ENCODE measurements at places on chromosomes 12 and 14.

DNA sequence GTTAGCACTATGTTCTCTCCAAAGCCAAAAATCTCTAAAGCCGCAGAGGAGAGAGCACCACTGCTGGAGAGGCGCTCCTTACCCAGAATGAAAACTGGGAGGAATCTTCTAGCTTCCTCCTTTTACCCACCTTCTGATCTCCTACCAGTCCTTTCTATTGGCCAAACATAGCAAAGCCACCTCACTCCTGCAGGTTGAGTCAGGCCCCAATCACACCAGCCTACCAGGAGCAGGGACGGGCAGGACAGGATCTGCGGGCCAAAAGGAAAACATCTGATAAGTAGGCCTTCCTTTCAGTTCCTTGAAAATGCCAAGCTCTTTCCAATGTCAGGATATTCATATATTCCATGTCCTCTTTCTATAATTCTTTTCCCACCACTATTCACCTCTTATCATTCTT, 197.7 kb upstream of the CNOT2 start:
- no peak for DNase-seq

DNA sequence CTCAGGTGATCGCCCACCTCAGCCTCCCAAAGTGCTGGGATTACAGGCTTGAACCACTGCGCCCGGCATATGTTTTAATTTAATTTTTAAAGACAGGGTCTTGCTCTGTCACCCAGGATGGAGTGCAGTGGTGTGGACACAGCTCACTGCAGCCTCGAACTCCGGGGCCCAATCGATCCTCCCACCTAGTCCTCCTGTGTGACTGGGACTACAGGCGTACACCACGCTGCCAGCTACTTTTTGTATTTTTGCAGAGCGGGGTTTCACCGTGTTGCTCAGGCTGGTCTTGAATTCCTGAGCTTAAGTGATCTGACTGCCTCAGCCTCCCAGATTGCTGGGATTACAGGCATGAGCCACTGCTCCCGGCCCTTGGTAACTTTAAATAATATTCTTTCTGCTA, 30.8 kb upstream of the PPP1R13B start:
- no peak for DNase-seq

DNA sequence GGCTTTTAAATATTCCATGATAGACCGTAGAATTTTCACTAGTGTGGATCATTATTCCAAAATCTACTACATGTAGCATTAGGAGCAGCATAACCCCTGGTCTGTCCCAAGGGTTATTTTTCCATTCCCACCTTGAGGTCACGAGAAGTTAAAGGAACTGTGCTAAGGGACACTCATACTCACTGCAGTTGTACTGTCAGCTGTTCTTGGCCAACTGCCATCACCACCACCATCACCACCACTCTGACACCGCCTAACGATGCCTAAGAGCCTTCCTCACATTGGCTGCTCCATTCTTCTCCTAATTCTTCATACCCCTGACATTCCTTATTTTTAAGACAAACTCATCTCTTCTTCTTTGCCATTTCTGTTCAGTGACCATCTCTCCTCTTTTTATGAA, 13.4 kb upstream of the PTGDR start:
- no peak for DNase-seq

DNA sequence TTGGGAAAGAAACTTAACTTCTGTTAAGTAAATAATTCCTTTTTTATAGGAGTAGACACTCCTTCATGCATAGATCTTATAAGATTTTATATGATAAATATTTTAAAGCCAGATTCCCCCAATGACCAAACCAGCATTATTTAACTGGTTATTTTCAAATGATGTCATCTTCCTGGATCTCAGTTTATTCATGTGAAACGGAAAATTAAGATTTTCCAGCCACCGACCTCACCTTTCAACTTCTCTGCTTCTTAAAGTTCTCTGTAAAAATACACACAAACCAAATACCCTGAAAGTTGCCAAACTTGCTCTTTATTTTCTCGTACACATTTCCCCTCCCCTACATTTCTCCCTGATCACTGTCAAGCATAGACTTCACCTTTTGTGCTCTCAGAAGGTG, 364.2 kb downstream of the GALC start:
- no peak for DNase-seq

DNA sequence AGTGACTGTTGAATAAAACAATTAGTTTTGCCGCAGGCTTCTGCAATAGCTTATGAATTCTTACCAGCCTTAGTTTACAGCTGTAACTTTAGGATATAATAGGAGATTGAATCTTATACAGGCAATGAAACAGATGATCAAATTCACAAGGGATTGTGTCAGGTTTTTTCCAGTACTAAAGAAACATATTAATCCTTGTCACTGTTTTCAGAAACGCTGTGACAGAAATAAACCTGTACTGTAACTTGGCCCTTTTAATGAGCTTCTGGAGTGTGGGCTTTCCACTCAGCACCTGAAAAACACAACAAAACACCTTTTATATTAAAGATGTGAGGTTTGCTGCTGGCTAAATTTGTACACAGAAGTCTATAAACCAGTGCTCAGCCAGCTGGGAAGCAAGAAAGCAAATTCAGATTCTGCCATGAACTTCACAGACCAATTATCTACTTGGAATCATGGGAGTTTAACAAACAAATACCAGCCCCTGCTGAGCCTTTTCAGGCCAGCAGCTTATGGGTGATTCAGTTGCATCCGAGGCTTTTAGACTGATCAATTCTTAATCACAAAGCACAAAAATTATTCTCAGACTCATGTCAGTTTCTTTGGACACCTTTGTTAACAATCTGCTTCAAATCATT, 109.5 kb downstream of the FOXG1 start:
- DNase-seq = no peak

DNA sequence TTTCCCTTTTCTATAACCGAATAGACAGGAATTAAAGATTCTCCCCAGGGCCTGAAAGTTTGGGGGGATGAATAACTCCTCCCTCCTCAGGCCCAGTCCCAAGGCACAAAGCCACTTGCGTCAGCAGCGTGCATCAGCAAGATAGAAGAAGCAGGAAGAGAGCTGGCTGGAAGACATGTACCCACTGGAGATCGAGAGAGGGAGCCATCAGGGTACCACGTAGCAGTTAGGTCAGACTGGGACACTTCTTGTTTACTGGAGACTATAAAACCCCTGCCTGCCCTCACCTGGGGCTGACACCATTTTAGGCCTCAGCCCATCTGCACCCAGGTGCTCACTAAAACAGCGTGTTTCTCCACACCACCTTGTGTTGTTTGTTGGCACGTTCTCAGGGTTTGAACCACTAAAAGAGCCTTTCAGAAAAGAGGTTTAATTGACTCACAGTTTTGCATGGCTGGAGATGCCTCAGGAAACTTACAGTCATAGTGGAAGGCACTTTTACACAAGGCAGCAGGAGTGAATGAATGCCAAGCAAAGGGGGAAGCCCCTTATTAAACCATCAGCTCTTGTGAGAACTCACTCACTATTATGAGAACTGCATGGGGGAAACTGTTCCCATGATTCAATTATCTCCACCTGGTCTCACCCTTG, 93.2 kb downstream of the TMTC3 start:
- DNase-seq = no peak
